Caudate nucleus (tissue), 63 donors: ENCODE measurements at places on chromosomes 4 and X.

- no peak for DNase-seq
Observed at GRCh38 chr4:45186249-45186648, 459.9 kb upstream of the GNPDA2 start.

- DNase-seq = no peak
Observed at GRCh38 chrX:1686642-1687041, 71.8 kb downstream of the ASMT start.

- DNase-seq = no peak
Observed at GRCh38 chr4:3112201-3112600, 37.7 kb downstream of the HTT start.

DNA sequence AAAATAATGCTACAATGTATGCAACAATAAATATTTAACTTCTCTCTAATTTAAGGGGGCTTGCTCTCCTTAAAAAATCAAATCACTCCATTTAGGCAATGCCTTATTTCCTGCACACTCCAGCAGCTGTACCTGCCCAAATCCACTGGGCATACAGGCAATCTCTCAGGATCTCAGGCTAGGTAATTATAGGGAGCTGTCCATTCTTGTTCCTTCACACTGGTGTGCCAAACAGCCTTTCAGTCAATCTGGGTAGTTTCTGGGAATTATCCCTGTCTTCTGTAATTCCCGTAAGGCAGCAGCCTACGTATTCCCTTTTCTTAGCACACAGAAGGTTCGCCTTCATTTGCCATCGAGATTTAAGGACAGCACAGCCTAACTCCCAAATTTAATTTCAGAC, 922.6 kb upstream of the SLIT2 start:
- no peak for DNase-seq

DNA sequence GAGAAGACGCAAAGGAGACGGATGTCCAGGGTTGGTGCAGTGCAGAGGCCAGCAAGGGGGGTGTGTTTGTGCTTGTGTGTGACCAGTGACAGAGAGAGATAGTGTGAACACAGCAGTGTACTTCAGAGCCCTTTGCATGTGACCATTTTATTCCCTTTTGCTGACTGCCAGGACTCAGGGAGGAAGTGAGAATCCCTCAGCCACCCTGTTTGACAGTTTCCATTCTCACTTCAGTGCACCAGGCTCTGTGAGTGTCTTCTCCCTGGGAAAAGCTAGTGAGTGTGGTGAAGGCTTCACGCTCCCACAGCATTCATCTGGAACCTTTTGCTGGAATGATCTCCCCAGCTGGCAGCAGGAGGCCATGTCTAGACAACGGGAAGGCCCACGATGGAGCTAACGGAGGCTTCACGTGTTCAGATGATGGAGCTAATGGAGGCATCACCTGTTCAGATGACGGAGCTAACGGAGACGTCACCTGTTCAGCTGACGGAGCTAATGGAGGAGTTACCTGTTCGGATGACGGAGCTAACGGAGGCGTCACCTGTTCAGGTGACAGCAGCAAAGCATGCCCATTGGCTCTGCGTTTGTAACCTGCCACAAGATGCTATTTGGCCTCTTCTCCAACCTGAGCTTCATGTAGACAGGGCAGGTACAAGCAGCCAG, 195.4 kb downstream of the AFAP1 start:
- no peak for DNase-seq

DNA sequence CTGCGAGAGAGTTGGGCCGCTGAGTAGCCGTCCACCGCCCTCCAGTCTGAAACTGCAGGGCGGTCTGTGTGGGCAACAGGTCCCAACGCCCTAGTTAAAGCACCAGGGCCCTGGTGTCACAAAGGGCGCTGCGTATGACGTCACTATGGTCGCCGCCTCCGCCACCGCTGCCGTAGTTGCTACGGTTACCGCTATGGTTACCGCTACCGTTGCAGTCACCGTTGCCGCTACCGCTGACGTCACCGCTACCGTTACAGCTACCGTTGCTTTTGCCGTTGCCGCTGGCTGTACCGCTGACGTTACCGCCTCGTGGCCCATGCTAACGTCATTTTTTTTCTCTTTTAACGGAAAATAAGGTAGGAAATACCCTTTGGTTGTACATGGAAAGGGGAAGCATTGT, at the start of gene PPP1R2C:
PPP1R2C (minus strand) TSS at position 68 of the 400 bp plus-strand sequence. CDS start 84 bp downstream, outside the sequence.
- DNase-seq = no peak

DNA sequence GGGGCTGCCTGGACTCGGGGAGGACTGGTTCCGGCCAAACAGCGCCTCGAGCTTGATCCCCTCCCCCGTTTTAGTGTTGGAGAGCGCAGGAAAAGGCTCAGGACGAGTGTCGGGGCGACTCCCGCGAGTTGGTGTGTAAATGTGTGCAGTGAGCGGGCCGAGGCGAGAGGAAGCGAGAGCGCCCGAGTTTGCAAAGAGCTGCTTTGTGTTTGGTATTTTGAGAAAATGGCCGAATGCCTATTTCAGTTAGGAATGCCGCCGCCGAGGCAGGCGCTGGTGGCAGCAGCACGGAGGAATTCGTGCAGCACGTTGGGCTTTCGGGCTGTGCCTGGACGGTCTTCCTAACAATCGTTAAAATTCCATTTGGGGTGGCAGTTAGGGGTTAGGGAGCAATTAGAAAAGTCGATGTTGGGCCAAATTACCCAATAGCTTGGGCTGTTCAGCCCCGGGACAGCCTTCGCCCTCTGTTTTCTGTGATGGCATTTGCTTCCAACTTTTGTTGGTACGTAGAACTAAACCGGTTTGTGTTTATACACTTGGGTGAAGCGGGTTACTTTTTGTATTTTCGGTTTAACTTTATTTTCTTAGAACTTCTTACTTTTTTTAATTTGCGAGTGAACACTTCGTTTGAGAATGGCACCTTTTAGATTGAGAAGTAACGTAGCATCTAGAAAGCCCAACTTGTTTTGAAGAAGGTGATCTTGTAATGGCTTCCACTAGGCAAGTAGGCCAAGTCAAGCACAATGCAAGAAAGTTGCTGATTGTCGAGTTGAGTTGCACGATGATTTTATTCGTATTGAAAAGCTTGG, 1.6 kb downstream of the REST start:
- DNase-seq = peak; percentile 13

DNA sequence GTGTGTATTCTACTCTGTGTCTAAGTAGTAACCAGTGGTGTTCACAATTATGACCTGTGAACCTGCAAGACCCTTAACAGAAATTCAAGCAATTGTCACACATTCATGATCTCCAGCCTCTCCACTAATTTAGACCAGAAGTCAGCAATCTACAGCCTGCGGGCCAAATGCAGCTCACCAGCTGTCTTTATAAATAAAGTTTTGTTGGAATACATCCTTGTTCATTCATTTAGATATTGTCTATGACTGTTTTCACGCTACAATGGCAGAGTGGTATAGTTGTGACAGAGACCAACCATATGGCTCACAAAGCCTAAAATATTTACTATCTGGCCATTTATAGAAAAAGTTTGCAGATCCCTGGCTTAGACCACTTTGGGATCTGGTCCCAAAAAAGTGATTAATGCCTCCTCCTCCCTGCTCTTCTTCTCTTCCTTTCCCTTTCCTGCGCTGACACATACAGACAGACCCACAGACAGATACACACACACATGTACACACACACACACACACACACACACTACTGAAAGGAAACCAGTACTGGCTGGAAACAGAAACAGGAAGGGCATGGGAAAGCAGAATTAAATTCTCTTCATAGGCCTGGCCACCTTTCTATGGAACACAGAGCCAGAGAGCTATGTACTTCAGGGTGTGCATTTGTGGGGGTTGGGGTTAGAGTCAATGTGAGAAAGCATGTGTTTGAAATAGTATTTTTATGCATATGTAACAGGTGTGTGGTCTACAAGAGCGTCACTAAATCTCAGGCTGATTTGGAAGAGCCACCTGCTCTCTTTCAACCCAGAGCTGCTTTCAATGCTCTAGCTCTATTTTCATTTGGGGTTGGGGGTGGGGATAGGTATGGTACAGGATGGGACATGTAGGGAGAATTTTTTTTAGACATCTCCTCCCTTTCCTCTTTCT, 49.7 kb upstream of the TMEM164 start:
- no peak for DNase-seq

DNA sequence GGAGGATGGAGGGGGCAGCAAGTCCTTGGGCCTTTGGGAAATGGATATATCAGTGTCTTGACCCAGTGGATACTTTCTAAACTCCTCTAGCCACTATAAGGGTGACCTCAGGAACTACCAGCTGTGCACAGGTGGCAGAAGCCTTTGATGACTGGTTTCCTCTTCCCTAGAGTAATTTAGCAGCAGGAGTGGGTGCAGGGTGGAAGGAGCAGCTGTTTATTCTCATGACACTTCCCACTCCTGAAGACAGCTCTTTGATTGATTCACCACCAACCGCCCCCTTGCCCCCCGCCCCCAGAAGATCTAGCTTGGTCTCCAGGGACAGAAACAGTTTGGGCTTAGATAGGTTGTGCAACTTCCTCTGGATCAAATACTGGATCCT, 63.0 kb downstream of the GPC3 start:
- no peak for DNase-seq

- DNase-seq = no peak
Observed at GRCh38 chrX:28391528-28391927, 195.7 kb upstream of the IL1RAPL1 start.

GRCh38 chr4:113442826-113443225, 318.7 kb downstream of the CAMK2D start:
- DNase-seq = no peak

DNA sequence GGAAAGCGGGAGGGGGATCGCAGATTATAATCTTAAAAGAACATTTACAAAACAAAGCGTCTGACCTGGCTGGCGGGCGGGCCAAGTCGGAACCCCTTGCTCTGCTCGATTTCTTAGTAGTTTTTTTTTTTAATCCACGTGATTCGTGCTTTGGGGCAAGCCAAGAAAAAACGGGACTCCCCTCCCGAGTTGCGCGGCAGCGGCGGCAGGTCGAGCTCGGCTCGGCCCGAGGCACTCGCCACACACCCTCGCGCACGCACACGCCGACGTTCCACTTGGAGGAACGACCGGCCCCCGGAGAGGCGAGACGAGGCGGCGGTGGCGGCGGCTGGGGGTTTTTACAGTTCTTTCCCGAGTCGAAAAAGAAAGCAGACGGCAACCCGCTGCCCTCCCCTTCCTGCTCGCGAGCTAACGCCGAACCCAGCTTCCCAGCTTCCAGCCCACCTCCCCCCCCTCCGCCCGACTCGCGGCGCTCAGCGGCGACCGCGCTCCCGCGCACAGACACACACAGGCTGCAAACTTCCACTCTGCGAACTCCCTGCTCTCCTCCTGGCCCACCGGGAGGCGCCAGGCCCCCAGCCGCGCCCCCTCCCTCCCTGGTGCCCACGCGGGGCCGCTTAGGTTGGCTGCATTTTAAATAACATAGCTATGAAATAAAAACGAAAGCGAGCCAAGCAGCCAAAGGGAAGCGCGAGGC, 1.2 kb downstream of the BCOR start:
- DNase-seq = peak; percentile 33

GRCh38 chr4:40587826-40588225, 41.8 kb downstream of the RBM47 start:
- no peak for DNase-seq

DNA sequence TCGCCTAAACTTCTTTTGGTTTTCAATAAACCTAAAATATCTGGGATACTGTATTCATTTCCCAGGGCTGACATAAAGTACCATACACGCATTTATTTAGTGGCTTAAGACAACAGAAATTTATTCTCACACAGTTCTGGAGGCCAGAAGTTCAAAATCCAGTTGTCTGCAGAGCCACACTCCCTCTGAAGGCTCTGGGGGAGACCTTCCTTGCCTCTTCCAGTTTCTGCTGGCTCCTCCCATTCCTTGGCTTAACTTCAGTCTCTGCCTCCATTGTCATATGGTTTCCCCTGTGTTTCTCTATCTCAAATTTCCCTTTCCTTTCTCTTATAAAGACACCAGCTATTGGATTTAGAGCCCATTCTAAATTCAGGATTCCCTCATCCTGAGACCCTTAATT, 44.4 kb downstream of the NR3C2 start:
- no peak for DNase-seq

DNA sequence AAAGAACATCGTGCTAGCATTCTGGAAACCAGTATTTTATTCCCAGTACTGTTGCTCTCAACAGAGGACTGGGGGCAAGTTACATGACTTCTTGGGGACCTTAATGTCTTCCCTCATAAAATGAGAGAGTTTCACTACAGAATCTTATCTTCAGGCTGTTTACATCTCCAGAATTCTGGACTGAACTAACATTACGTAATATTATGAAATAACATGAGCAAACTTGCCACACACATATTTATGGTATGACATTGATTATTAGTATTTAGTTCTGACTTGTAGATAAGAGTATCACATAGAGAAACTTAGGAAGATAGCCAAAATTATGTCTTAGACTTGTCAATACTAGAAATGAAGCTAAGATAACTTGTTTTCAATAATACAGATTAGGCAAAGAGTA, 68.0 kb downstream of the NFKB1 start:
- no peak for DNase-seq

DNA sequence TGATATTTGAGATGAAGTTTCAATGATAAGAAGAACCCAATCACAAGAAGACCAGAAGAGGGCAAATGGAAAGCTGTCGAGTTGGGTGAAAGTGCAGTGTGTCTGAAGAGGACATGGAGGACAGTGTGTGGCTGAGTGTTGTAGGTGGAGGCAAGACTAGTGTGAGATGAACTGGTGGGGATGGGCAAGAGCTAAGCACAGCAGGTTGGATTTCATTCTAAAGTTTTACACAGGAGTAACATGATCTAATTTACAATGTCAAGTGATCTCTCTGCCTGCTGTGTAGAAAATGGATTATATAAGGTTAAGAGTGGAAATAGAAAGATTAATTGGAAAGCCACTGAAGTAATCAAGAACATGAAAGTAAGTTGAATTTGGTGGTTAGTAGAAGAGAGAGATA, 208.6 kb upstream of the ETNPPL start:
- no peak for DNase-seq

DNA sequence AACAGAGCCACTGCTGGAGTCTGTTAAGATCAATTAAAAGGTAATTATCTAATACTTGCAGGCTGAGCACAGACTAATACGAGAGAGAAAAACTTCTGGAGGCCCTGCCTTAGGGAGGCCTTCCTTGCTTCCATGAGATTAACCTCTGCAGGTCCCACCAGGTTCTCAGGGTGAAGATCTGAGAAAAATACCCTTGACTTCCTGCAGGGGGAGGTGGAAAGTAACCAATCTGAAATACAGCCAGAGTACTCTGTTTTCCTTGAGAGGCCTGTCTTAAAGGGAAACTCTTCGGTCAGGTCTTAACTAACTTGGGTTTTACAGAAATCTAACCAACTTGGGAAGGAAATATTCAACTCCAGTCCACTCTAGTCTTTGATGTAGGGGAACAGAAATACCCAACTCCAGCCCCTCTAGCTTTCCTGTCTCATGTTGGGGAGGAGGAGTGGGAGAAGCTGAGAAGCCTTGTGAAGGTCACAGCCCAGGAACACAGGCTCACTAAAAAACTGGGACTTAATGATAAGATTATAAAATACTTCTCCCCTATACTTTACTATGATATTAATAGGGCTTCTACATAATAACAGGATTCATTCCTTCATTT, 77.1 kb downstream of the TBCK start:
- no peak for DNase-seq

DNA sequence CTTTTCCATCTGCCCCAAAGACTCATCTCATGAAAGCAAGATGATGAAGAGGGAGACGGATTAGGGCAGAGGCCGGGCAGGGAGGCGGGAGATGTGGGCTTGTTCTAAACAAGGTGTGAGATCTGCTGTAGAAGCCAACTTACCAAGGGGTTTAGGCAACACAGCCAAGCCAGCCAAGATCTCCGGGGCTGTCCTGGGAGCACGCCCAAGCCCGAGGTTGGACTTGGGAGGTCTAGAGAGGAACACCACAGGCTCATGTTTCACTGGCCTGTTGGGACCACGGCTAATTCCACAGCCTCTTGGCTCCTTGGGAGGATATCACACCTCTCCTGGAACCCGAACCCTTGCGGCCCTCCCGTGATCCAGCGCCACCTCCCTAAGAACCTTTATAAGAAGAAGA, 171.4 kb downstream of the CRLF2 start:
- no peak for DNase-seq
